ENCODE measurements at places on chromosomes 2 and 18. TPM values are rescaled to one million over a fixed set of nuclear protein-coding genes. Genes with fewer than 3 reads are reported as not detected.

The ZFP36L2 gene
- polyA plus RNA-seq: 40.3 TPM

DNA sequence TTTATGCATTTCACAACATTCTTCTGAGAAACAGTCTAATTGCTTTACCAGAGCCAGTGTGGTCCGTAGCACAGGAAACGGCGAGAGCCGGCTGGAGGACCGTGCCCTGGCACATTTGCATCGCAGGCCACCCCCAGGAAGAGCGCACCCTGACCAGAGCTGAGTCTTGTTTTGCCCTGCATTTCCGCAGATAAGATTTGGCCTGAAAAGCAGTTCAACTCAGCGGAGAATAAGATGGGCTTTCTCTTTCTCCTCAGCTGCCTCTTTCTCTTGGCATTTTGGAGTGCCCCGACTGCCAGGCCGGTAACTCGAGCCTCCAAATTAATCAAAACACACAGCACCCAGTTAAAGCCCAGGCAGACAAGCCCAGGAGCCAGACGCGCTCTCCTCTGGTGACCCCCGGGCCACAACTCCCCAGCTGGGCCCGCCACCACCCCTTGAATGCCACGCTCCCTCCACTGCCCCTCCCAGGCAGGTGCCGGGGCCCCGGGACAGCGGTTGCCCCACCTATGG lies 464 bp downstream of the COL4A4 start:
- peak; percentile 70 for DNase-seq

The CERS6 gene
- polyA plus RNA-seq: 25.6 TPM

The CRYGB gene
- polyA plus RNA-seq: not detected

DNA sequence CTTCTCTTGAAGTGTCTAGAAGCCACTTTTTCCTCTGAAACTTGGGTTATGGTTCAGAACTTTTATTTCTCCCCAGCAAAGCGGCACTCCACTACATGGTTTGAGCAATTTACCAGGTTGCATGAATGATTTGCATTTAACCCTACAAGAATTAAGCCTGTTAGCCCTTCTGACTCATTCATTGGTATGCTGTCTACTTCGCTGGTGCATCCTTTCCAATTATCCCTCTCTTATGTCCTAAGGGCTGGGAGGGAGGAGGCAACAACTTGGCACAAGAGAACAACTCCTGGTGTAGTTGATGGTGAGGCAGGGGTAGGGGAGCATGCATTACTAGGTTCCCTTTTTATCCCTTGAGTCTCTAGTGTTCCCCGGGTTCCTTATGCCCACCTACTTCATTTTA lies 293.4 kb upstream of the MEX3C start:
- no peak for DNase-seq

The ASTL gene
- not detected for polyA plus RNA-seq

DNA sequence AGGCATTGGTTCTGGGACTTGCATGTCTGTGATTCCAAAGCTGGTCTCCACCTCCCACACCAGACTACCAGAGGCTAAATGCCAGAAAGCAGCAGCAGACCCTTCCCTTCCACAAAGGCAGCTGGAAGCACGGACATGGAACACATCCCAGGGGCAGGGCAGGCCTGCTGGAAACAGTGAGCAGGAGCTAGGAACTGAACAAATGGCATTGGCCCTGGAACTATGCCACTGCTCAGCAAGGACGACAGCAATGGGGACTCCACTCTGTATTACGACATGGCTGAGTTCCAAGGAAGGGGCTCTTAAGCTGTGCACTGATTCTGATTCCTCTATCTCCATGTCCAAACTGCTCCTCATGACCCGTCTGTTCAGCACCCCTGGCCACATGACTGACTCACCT lies 77.8 kb upstream of the TFCP2L1 start:
- peak; percentile 48 for DNase-seq

The FEV gene
- polyA plus RNA-seq: not detected

GRCh38 chr2:197388866-197389587 lies 45.8 kb downstream of the SF3B1 start:
- no peak for DNase-seq

DNA sequence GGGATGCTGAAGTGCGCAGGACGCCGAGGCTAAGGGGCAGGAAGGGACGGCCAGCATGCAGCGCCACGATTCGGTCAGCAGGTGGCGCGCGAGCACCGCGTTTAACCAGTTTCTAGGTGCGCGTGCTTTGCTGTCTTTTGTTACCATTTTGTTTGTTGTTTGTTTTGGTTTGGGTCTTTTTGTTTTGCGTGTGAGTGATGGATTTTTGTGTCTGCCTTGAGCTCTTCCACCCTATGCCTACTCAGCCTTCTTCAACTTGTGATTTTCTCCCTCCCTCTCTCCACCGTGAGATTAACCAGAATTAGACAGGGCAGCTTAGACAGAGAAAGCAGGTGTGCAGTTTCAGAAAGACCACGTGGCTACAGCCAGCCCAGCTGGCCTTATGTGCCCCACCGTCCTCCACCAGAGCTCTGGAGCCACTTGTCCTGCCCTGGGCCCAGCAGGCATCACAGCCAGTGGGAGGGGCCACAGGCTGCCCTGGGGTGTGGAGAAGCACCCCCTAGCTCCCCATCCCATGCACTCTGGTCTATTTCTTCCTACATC lies 180.2 kb downstream of the RNF144A start:
- DNase-seq: peak; percentile 88

- DNase-seq: no peak
These were observed 76.1 kb upstream of the CYP1B1 start for GRCh38 chr2:38152035-38152434.

The CKAP2L gene
- not detected for polyA plus RNA-seq

The RIT2 gene
- polyA plus RNA-seq: not detected

DNA sequence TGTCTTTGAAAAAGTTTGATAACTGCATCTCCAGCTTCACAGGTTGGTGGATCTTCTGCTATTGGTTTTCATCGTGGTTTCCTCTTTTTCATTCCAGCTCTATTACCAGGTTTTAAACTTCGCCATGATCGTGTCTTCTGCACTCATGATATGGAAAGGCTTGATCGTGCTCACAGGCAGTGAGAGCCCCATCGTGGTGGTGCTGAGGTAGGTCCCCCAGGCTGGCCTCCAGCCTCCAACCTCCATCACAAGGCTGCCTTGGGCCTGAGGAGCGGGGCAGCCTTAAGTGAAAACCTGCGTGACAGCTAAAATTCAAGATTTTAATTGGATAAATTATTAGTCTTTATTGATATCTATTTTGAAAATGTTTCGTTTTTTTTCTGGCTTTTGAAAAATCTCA lies 9.7 kb downstream of the SEC11C start:
- DNase-seq: no peak

DNA sequence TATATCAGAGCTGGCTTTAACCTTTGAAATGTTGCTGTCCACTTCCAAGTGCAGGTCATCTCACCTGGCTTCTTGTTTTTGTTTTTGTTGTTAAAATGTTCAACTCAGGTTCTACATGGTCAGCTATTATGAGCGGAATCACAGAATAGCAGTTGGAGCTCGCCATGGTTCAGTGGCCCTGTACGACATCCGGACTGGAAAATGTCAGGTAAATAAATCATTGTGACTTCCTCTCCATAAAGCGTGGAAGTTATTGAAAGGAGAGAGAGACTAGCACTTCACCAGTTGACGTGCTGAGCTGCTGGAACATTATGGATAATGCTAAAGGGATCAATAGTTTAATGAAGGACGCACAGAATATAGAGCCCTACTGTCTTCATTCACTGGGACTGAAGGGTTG lies 184.6 kb upstream of the BOD1L2 start:
- DNase-seq: no peak

GRCh38 chr2:218186355-218186766 lies 19.6 kb upstream of the CXCR1 start:
- DNase-seq: peak; percentile 45

DNA sequence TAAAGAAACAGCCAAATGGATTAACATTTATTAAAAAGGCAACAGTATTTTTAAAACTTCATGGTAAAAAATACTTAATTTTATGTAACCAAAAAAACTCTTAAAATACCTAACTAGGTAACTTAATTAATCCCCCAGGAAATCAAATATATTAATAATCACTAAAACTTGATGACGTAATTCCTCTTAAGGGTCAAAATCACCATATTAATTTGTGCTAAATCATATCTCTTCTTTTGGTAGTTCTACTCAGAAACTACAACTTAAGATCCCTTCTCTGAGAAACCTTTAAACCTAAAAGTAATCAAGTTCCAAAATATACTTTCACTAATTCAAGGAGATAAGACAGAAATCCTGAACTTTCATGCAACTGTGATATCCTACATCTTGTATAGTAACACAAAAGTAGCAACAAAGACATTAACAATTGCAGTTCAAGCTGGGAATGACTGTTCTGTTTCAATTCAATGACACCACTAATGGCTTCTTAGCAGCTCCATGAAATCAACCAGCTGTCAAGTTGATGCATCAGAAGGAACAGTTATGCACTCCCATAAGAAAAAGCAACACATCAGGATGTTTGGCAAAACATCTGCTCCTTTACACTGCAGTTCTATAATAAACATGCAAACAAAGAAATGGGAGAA lies 4.0 kb downstream of the BAZ2B start:
- DNase-seq: no peak

The SEPTIN10 gene
- 27.9 TPM for polyA plus RNA-seq

The UGT1A10 gene
- not detected for polyA plus RNA-seq

DNA sequence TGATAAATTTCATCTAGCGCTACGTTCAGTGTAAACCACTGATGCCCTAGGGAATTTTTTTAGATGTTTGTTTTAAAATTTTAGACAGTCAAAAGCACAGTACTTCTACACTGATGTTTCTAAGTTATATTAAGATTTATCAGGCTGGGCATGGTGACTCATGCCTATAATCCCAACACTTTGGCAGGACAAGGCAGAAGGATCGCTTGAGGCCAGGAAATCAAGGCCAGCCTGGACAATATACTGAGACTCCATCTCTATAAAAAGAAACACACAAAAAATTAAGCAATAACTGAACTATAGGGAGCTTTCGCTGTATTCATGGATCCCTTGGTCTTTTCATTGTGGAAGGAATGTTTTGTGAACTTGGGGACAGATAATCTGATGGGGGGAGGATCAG lies 50.6 kb upstream of the MAPRE2 start:
- DNase-seq: no peak

GRCh38 chr2:27118525-27119329 lies at the start of gene CGREF1:
Gene CGREF1 (minus strand): TSS chr2:27119128. CDS start chr2:27104366, 14,762 bp downstream.
- no peak for DNase-seq

DNA sequence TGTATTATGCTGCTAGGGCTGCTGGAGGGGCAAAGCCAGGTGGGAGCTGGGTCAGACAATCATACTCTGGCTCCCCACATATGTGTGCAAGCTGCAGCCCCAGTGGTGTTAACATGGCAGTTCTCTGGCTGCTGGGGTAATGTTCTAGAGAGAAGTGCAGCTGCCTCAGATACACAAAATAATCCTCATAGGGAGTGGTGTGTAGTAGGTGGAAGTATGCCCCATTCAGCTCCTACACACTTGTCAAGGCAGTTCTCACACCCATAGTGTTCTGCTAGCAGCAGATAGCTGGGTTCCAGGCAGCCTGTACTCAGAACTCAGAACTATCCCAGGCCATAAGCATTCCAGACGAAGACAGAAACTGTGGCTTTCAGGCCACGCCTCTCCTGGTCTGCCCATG lies 87.9 kb upstream of the NT5C1B start:
- DNase-seq: no peak
